ENCODE measurements at places on chromosomes 4 and X.

DNA sequence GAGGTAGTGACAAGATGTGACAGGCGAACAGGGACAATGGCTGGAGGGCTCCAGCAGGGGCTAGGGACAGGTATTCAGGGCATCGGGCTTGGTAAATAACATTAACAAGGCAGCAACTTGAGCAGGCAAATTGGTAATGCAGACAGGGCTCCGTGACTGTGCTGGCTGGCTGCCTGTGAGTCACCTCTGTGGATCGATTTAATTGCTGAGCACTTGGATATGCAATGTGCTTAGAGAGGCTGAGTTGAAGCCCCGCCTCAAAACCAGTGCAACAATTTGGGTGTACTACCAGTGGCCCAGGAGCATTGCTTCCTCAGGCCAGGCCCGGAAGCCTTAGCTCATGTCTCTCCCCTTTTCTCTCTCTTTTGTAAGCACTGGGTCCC, 19.5 kb downstream of the CNGA2 start:
- DNase-seq = no peak

GRCh38 chr4:120055162-120055561, 11.5 kb downstream of the MAD2L1 start:
- DNase-seq = no peak

- DNase-seq = no peak
These were observed 39.2 kb downstream of the RAB40AL start for GRCh38 chrX:102976286-102976685.

GRCh38 chr4:76592460-76592859, 157.4 kb downstream of the SHROOM3 start:
- no peak for DNase-seq

- no peak for DNase-seq
These were observed 73.0 kb downstream of the LUZP4 start for GRCh38 chrX:115362334-115363095.
